AG10803 (cell line): ENCODE measurements at places on chromosomes 6 and 20.

GRCh38 chr6:150634176-150634963 is 34.7 kb downstream of the PLEKHG1 start:
- peak; percentile 59 for DNase-seq

- peak; percentile 70 for DNase-seq
Observed at GRCh38 chr6:32244946-32245398, 21.1 kb upstream of the NOTCH4 start.

GRCh38 chr6:43936476-43936875 is 166.5 kb downstream of the VEGFA start:
- DNase-seq, result no peak

- no peak for DNase-seq
Observed at GRCh38 chr6:78302411-78302810, 564.9 kb upstream of the IRAK1BP1 start.

GRCh38 chr6:162151021-162151665 is 576.4 kb downstream of the PRKN start:
- DNase-seq, result peak; percentile 32

GRCh38 chr6:110282412-110282811 is 75.7 kb downstream of the METTL24 start:
- DNase-seq, result no peak
